SW 1271 (cell line): ENCODE measurements at places on chromosomes 2 and 18.

DNA sequence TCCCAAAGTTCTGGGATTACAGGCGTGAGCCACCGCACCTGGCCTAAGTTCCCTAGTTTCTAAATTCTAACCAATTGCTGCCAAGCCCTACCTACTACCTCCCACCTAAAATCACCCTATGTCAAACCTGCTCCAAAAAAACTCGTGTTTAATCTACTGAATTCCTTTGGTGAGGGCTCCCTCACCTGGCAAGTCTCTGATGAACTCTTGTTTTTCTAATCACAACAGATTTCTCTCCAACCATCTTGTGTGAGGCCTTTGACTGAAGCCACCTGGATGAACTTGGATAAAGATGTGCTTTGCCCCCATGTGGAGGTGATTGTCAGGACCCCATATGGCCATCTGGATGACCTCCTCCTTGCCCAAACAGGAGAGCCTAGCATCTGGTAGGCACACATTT is 17.4 kb upstream of the SLC35G4 start:
- DNase-seq: no peak

- no peak for DNase-seq
Observed at GRCh38 chr18:7735626-7736175, 168.6 kb downstream of the PTPRM start.

- DNase-seq: no peak
Observed at GRCh38 chr2:220981926-220982325, 590.2 kb downstream of the EPHA4 start.

DNA sequence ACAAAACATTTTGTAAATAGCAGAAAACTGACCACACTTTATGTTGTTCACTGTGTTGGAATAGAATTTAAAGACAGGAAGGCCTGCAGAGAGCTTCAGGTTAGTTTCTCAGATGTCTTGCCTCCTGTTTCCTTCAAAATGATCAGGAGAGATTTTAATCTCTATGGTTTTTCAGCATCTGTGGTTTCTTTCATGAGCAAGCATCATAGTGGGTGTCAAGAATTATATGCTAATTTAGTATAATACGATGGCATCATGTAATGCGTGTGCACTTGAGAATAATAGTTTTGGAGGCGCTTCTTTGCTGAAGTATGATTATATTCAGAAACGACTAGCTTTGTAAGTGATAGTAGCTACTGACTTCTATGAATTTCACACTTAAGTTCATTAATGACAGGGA is 149.9 kb downstream of the PLCL1 start:
- no peak for DNase-seq

DNA sequence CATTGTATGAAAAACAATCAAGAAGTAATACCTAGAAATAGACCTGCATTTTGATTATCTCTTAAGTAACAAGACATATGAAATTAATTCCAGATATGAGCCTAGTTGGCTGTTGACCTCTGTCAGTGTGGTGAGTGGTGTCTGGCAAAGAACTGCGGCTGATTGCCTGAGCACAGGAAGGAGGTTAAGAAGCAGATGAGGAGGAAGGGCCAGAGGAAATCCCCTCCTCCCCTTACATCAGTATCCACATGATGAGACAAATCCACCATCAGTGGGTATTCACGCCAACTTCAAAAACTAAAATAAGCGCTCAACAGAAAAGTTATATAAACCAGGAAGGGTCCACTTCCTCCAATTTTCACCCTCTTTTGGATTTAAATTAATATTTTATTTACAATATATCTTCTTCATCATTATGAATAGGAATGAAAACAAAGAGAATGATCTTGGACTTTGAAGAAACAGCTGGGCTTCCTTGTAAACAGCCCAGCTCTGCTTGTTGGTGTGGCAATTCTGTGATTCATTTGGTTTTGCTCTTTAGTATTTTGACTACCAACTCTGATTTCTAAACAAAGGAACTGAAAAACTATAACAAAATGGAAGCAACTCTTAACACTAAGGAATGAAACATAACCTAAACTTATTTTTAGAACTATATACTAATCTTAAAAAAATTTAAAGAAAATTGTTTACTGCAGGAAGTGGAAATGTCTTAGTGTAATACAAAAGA is 27.3 kb downstream of the RFTN2 start:
- DNase-seq: no peak

DNA sequence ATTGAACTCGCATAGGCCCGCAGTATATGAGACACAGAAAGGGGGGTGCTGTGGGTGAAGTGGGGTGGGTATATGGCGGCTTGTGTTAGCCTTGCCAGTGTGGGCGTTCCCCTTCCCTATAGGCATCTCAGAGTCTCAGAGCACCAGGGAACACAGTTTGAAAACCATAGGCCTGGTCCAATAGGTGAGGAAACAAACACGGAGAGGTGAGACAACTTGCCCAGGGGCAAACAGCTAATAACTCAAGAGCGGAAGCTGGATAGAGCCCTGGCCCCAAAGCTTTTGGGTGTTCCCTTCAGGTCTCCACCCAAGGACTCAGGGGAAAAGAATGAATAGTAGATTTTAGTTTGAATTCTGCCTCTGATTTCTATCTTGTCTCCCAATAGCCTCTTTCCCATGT is 7.9 kb downstream of the LIPG start:
- DNase-seq: no peak

GRCh38 chr2:71609441-71609840 is 156.1 kb downstream of the DYSF start:
- no peak for DNase-seq

- no peak for DNase-seq
Observed at GRCh38 chr2:42261518-42262195, 92.5 kb downstream of the EML4 start.

GRCh38 chr2:38654528-38655381 is 11.2 kb upstream of the GALM start:
- DNase-seq: no peak

GRCh38 chr18:10516078-10516477 is 9.7 kb upstream of the NAPG start:
- DNase-seq: no peak

- DNase-seq: no peak
Observed at GRCh38 chr2:106269591-106270291, 75.6 kb upstream of the UXS1 start.

- DNase-seq: no peak
Observed at GRCh38 chr2:147100406-147101035, 744.3 kb upstream of the ACVR2A start.
